ENCODE measurements at places on chromosomes 4 and X.

GRCh38 chr4:107497054-107497453 is 223.0 kb downstream of the PAPSS1 start:
- no peak for DNase-seq

- no peak for DNase-seq
These were observed 5.7 kb downstream of the SPON2 start for GRCh38 chr4:1166509-1167243.

DNA sequence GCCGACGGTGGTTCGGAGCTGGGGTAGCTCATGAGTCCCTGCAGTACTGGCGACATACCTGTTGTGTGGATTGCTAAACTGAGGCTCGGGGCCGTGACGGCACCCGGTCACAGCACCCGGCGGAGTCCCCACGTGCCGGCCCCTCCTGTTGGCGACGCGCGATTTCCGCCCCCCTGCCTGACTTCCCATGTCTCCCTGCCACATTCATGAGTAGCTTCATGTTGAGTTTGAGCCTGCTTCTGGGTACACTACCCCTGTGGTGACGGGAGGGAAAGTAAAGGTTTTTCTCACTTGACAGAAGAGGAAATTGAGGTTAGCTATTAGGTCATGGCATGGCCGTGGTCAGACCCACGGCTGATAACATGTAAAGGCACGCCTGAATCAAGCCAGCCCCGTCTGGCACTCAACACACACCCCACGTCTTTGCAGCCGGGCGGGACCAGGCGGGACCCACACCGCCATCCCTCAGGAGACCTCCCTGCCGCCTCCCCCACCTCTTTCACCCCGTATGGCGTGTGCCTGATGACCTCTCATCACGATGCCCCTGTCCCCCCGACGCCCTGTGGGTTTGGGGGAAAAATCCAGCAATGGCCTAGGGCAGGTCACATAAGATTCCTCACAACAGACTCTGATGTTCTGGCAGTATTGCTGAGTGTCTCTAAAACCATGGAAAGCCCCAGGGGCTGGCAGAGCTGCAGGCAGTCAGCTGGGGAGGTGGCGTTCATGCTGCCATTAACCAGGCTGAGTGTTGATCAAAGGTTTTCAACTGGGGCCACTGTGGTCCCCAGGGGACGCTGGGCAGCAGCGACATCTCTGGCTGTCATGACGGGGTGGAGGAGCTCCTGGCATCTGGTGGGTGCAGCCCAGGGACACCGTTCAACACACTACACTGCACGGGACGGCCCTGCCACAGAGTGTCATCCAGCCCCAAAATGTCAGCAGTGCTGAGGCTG is 29.2 kb downstream of the P2RY8 start:
- no peak for DNase-seq

- peak; percentile 83 for DNase-seq
These were observed 8.1 kb downstream of the MORF4L2 start for GRCh38 chrX:103678199-103678993.

DNA sequence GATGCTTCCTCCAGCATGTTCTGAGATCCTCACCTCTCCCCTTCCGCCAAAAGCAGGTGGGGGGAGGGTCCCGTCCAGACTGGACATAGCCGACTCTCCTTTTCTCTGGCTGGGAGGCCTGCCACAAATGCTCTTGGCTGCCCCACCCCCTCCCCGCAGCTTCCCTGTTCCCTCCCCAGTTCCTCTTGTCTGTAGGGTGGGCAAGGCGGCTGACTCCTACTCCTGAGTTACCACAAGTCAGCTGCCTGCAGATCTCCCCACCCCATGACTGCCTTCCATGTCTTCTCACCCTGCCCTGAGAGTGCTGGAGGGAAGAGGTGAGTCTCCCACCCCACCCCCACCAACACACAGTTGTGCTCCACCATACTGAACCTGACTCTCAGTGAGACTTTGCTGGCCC is 2.9 kb downstream of the ATP6AP1 start:
- no peak for DNase-seq

GRCh38 chr4:107711831-107712230 is 8.2 kb downstream of the PAPSS1 start:
- no peak for DNase-seq

GRCh38 chr4:66591968-66592367 is 921.7 kb upstream of the EPHA5 start:
- DNase-seq = no peak

DNA sequence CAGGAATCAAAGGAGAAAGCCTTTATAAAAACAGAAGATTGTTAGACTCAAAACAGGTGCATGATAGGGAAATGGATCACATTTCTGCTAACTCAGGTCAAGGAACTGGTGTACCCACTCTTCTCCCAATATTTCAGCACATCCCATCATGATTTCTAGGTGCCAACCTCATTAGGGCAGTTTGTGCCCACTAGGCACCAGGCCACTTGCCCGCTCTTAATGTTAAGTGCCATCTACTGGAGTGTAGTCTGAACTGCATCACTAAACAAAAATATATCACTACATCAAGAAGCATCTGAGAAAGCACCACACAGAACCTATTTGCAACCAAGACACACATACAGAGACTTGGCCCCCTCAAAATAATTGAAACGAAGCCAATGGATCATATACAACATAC is 140.4 kb upstream of the GRID2 start:
- DNase-seq = no peak

GRCh38 chr4:55251342-55251741 is 94.7 kb upstream of the SRD5A3 start:
- DNase-seq = no peak

DNA sequence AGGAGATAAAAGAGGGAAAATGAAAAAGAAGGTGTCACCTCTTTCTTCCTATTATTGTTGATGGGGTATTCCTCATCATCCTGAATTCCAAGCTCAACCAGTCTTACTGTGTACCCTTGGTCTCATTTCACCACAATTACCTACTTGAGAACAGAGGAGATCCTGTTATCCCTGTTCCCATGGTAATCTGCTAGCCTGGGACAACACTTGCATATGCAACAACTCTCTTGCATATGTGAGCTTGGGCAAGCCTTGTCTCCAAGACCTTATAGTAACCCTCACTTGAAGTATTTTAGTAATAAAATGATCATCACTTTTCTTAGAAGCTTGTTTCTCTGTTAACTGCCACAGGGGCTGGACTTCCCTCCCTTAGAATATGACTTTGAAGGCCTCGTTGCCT is 253.7 kb downstream of the NAP1L3 start:
- no peak for DNase-seq

- DNase-seq = peak; percentile 10
These were observed 197.6 kb downstream of the SCFD2 start for GRCh38 chr4:53168228-53168627.

DNA sequence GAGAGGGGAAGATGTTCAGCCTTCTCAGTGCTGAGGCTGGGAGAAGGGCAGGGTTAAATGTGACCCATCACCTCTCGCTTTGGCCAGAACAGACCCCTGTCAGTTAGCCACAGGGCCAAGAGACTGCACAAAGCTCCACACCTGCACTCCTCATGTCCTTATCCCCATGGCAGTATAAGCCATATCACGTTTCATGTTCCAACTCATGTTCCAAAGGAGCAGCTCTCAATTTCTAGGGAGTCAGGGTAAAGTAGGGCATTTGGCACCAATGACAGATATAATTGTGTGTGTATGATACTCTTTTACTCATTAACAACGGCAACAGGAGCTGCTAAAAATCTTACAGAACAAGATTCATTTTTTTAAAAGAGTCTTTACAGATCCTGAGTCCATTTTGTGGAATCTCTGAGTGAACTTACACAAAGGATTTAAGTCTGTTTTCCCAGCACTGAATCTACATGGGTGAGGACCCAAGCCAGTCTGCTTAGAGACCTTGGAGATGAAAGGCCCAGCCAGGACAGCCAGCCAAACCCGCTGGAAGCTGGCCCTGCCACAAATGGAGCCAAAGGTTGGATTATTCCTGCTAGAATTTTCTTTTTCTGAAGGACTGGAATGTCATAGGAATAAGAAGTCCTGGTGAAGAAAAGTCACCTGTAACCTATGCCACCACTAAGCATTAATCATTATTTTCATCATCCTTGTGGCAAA is 129.1 kb upstream of the SMAD1 start:
- DNase-seq = no peak

DNA sequence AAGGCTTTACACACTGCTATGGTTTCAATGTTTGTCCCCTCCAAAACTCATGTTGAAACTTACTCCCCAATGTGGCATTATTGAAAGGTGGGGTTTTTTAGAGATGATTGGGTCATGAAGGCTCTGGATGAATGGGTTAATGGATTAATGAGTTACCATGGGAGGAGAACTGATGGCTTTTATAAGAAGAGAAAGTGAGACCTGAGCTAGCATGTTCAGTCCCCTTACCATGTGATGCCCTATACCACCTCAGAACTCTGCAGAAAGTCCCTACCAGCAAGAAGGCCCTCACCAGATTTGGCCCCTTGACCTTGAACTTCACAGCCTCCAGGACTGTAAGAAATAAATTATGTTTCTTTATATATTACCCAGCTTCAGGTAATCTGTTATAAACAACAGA is 68.9 kb upstream of the CAPN6 start:
- no peak for DNase-seq

DNA sequence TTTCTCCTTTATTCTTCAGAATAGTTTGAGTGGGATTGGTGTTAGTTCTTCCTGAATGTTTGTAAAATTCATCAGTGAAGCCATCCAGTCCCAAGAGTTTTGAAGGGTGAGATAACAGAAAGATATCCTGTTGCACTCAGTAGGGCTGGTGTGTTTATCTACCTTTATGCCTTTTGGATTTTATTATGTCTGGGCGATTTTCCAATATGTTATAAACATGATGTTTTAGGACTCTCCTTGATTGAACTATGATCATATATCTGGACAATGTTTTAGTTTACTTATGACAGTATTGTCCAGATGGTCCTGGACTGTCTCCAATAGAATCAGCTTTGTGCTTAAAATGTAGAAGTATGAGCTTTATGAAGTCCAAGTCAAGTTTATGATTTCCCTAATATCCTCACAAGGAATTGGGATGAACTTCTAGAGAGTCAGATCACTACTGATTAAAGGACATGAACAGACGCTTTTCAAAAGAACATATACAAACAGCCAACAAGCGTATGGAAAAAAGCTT is 77.6 kb upstream of the ITM2A start:
- no peak for DNase-seq

GRCh38 chrX:55033429-55033828 is 2.7 kb upstream of the ALAS2 start:
- no peak for DNase-seq

DNA sequence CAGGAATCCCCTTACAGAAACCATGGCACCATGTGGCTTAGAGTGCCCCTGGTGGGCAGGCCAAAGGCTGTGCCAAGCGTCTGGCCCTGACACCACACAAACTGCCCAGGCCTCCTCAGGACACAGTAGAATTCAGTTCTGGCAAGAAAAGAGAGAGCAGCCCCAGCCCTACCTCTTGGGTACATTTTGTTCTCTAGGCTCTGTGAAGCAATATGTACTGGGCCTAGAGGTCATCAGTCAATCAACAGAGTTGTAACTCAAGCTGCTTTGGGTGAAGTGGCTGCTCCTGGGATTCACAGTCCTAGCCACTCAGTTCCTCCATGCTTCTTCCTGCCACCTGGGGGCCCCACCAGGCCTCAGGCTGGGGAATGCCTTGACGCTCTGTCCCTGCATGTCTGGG is 158.1 kb upstream of the MAMLD1 start:
- no peak for DNase-seq

GRCh38 chr4:143054971-143055370 is 129.7 kb upstream of the USP38 start:
- DNase-seq = no peak

- no peak for DNase-seq
These were observed 235.6 kb upstream of the BCOR start for GRCh38 chrX:40333344-40333743.

DNA sequence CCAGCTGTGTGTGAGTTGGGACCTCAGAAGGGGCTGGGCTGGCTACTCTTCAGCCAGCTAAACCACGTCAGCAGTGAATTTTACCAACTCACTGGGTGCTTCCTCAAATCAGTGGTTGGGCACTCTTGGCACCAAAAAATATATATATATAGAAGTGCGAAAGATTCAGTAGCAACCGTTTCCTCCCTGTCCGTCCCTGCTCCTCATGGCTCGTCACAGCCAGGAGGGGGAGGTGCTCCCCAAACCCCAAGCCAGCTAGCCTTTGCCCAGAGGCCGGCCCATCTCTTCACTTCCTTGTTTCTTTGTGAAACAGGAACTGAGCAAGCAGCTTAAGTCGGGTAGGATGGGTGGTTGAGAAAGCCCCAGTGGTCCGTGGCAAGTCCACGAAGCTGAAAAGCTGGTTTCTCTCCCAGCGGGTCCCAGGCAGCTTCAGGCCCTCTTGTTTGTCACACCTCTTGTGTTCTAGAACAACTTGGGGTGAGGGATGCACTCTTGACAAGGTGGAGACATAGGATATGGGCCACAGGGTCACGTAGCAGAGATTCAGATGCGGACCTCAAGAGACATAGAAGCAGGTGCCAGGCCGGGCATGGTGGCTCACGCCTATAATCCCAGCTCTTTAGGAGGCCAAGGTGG is 6.8 kb upstream of the SASH3 start:
- DNase-seq = no peak

GRCh38 chr4:11039634-11040131 is 355.1 kb upstream of the CLNK start:
- DNase-seq = no peak

DNA sequence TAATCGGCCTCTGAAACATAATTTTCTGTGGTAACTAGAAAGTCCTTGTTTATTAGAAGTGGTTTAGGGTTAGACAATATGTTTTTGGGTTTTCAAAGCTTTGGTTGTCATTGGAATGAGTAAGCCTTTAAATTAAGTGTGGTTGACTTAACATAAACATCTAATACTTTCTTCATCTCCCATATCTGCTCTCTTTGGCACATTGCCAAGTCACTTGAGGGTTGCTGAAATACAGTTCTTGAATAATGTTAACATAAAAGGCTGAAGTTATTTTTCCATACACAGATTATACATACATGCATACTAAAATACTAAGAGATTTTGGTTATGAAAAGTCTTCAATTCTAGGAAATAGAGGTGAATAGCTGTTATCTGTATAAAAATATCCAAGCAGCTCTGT is 241.7 kb upstream of the BMP3 start:
- peak; percentile 6 for DNase-seq

GRCh38 chr4:73615613-73616012 is 4.6 kb downstream of the RASSF6 start:
- DNase-seq = no peak

GRCh38 chr4:78748381-78748780 is 27.8 kb upstream of the BMP2K start:
- peak; percentile 24 for DNase-seq

DNA sequence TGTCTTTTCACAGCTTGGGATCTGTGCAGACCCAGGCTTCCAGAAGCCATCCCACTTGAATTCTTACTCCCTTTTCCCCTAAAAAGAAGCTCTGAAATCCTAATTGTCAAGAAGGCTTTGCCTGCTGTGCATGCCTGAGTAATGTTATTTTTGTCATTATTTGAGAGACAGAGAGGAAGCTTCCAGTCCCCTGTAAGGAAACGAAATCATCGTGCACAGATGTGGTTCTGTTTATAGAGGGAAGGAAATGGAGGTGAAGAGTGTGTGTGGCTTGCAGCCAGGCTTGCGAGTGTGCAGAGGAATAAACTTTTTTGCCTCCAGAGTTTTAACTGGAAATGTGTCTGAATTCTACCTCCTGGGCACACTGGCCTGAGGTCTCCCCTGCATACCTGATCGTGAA is 70.2 kb downstream of the TBL1X start:
- DNase-seq = peak; percentile 20

- no peak for DNase-seq
These were observed 7.5 kb upstream of the HAUS7 start for GRCh38 chrX:153477901-153478300.
